NK-92 treated with Interleukin-12 subunit alpha and Interleukin-12 subunit beta, amount 100 ng/mL, for 24 hours (cell line): ENCODE measurements at places on chromosomes 5 and 9.

DNA sequence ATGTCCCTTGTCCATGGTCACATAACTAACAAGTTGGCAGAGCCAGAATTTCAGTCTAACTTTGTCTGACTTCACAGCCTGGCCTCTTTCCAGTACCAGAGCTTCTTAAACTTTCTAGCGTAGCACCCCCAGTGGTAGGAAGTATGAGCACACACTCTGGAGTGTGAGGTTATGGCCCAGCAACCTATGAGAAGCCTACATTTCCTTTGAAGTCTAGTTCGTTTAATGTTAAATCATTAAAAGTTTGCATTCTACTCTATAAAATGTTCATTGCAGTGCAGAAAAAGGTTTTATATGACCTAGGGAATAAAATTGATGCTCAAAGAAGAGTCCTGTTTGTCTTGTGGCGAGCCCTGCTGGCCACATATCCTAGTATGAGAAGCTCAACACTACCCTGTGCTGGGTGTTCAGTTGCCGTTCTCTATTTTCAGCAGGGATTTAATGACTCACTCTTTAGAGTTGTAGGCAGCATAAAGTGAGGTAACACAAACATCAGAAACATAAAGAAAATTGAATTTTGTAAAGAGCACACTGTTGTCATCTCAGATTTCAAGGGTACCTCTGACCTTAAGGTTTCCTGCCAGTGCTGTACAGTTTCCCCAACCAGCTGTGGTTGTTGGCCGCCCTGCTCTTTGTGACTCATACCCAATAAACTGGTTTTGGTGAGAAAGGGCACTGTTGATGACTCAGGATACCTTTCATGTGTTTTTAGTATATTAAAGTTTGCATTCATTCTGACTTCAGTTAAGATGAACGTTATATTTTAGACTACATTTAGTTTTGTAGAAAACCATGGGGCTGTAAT is 14.3 kb downstream of the MCCC2 start:
- peak; percentile 68 for DNase-seq

DNA sequence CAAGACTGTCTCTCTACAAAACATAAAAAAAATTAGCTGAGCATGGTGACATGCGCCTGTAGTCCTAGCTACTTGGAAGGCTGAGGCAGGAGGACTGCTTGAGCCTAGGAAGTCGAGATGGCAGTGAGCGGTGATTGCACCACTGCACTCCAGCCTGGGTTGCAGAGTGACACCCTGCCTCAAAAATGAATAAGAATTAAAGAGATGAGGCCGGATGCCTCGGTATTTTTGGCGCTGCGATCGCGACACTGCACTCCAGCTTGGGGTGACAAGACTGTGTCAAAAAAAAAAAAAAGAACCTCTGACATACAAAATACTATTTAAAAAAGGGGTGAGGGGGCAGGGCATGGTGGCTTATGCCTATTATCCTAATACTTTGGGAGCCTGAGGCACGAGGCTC is 7.3 kb downstream of the GPBP1 start:
- no peak for DNase-seq

GRCh38 chr5:35036536-35036935 is 11.2 kb downstream of the AGXT2 start:
- no peak for DNase-seq

DNA sequence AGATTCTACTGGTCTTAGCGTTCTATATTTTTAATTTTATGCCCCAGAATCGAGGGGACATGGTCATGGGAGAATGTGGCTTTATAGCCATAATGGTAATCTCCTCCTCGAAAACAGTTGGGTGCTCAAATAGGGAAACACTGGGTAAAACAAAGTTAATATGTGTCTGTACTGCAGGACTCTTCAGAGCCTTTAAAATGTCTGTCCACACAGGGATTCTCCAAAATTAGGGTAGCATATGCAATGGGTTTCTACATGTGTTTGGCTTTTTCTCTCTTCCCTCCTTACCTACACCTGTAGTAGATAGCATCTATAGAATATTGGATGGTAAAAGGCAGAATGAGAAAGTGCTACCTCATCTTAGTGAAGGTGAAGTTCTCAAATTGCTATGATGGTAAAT is 130.0 kb upstream of the NR3C1 start:
- no peak for DNase-seq

- no peak for DNase-seq
These were observed 333.5 kb downstream of the EFNA5 start for GRCh38 chr5:107337281-107337680.

DNA sequence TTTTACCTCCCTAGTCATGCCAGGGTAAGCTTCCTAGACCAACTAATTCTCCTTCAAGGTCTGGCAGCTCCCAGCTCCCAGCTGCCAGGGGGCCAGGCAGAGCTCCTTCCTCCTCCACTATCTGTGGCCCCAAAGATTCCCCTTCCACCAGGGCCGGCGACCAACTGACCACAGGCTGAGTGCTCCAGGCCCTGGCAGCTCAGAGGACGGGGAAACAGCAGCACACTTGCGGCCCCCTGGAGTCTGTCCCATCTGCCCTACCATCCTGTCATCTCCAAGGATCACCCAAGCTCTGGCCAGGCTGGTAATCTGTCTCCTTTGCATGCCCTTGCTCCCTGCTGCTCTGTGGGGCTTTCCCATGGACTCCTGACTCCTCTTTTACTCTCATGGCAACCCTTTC is 31.2 kb upstream of the BASP1 start:
- no peak for DNase-seq

DNA sequence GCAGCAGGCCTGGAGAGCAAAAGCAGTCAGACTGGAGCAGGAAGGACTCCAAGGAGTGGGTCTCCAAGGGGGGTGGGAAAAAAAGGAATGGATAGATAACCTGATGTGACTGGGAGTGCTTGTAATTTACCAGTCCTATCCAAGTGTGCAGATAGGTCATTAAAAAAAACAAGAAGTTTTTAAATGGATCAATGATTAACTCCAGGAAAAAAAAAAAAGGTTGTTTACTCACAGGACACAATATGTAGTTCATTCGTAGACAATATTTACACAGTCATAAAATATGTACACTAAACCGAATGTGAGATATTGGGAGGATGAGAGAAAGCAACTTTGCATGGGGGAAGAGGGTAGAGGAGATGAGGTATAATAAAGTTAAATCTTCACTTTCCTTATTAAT is 20.4 kb downstream of the ZBTB5 start:
- DNase-seq = no peak

DNA sequence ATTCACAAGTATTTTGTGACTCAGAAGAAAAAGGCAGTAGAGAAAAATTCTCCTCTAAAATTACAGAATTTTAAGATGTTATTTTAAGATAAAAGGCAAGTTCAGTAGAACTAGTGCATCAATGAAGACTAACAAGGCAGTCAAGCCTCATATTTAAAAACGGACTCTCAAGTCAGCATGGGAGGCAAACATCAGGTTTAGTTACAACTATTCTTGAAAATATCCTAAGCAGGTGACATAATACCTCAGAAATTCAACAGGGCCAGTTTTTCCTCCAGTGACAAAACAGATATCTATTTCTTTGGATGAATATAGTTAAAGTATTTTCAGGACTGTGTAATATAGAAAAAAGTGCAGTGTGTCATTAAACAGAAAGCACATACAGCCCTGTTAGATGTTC is 194.0 kb upstream of the NMUR2 start:
- DNase-seq = no peak

- DNase-seq = no peak
These were observed 198.1 kb downstream of the TSSK1B start for GRCh38 chr5:113236536-113237288.

- DNase-seq = no peak
These were observed 129.6 kb upstream of the CNTLN start for GRCh38 chr9:17005056-17005823.

- no peak for DNase-seq
These were observed 138.2 kb upstream of the OSMR start for GRCh38 chr5:38707352-38708210.

DNA sequence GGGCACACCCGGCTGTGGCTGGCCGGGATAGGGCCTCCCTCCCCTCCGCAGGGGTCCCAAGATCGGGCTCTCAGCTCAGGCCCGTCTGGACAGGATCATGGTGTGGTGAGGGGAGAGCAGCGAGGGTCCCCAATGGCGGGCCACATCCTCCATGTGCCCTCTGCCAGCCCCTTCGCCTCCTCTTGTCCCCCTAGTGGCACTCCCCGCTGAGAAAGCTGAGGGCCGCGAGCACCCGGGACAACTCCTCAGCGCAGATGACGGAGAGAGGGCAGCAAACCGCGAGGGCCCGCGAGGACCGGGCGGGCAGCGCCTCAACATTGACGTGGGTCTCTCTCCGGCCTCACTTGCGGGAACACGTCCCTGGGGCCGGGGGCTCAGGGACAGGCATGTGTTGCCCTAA is 24.6 kb downstream of the NKD2 start:
- DNase-seq = no peak

DNA sequence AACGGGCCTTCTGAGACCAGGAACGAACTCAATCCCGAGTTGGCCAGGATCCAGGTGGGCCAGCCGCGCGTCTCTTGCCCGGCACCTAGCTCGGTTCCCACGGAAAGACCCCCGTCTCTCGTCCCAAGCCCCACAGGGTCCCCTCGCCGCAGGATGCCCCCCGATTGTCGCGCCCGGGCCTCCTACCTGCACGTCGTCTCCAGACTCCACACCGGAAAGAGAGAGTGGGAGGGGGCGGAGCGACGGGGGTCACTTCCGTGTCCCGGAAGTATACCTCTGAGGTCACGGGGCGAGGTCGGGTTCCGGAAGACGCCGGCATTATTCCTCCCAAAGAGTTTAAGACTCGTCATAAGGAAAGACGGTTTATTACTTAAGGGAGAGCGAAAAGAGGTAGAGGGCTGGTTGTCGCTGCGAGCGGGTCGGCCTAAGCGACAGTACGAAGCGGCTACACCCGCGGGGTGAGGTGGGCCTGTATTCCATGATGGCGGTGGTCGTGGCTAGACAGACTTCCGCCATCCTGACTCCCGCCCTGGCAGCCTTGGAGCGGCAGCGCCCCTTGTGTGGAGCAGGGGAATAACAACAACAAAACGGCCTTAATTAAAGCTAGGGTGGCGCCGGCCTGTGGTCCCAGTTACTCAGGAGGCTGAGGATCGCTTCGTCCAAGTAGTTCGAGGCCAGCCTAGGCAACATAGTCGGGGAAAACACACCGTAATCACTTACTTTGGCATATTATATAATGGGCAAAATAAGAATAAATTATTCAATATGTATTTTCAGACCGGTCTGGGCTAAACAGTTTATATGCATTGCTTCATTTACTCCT is at the start of gene RPS14:
Gene RPS14, minus strand, starts transcription at position 223 of the 823 bp plus-strand sequence. CDS start 2,006 bp downstream, outside the sequence.
- peak; percentile 88 for DNase-seq

DNA sequence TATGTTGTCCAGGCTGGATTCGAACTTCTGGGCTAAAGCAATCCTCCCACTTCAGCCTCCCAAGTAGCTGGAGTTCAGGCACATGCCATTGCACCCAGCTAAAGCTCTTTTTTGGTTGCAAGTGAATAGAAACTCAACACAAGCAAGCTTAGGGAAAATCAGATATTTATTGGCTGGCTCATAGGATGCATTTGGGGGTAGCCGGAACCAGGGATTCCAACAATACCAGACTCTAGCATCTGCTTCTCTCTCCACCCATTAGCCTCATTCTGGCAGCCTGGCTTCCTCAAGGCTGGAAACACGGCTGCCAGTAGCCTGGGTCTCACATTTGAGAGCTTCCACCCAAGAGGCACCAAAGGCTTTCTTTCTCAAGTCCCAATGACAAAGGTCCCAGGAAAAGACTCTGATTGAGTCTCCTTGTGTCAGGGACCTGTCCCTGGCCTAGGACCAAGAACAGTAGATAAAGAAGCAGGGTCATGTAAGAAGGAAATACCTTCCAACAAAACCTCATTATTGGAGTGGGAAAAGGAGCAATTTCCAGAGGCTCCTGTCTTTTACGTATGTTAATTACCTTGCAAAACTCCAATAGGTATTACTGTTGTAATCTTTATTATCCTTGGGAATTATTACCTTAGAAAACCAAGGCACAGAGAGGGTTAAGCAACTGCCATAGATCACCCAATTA is 23.0 kb upstream of the B4GALT1 start:
- no peak for DNase-seq

GRCh38 chr5:178469975-178470759 is 120.0 kb downstream of the COL23A1 start:
- DNase-seq = no peak

GRCh38 chr9:99635032-99635431 is 186.7 kb upstream of the NR4A3 start:
- no peak for DNase-seq

DNA sequence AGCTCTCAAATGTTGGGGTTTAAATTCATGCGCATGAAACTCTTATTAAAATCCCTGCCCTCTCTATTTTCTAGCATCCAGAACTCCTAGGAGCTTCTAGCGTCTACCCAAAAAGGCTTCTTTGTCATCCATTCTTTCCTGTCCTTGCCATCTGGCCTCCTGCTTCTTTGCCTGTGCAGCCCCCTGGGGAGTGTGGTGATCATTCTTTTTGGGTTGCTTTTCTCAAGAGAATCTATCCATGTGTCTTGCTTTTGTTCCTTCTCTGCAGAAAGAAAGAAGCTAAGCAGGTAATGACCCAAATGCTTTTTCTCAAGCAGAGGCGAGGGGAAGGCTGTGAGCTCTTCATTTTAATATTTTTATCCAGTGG is 26.6 kb downstream of the SKP2 start:
- DNase-seq = no peak

DNA sequence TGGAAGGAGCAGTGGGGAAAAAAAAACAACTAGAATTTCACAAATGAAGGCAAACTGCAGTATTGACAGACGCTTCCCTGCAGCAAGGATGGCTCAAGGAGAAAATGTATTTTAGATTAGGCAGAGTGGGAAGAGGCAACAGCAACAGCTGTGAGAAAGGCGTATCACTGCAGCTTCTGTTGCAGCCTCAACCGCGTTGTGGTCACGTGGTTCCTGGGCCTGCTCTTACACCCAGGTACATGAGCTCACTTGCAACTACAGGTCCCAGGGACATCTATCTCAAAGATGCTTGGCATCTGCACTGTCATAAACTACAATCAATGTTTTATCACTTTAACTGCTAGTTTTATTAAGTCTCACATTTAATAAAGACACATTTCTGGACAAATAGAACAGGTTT is 36.0 kb upstream of the GOLM1 start:
- DNase-seq = no peak

GRCh38 chr5:133032852-133033742 is 6.7 kb upstream of the ZCCHC10 start:
- DNase-seq = no peak

- DNase-seq = no peak
These were observed 78.2 kb downstream of the CYFIP2 start for GRCh38 chr5:157343842-157344790.

DNA sequence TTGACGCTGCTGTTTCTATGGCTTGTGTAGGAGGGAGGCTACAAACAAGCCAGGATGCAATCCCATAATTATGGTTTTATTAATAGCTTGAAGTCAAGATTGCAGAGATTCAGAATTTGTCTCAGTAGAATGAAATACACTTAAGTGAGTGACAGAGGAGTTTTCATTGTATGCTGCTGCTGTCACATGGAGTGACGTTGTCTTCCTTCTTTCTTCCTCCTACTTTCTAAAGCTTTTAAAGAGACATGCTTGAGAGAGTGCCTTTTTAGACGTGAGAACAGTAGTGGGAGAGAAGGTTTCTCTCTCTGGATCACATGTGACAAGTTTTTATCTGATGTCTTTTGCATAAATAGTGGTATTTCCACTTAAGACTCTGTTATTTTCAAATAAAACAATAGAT is 48.9 kb downstream of the MACIR start:
- no peak for DNase-seq
